Right forelimb (tissue), 1 donor: ENCODE measurements at places on chromosomes 5 and 9.

DNA sequence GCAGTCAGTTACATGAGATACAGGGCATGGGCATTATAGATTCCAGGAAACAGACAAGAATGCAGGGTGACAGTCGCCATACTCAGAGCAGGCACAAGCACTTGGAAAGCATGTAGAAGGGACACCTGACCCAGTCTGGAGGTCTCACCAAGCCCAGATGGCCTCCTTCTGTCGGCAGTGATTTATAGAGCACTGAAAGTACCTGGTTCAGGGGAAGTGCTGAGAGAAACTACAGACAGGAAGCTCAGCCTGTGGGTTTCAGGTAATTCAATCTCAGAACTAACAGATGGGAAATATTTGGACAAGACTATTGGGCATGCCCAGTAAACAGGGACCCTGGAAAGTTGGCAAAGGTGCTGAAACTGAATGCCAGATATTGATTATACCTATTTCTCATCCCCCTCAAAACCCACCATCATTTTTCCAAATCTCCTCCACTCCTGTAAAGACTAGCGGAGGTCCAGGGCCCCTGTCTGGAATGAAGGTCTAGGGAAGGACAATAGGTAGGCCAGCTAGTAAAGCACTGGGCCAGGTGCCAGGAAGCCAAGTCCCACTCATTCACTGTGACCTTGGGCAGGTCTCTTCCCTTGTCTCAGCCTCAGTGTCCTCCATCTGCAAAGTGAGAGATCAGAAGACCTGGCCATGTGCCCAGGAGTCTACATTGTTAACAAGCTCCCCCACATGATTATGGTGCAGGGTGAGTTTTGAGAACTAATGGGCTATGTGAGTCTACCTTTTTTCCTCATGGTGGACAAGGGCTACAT is 26.9 kb downstream of the KLHL3 start:
- no peak for DNase-seq

- peak; percentile 49 for DNase-seq
Measured at GRCh38 chr5:98927242-98927988, 1.4 kb downstream of the CHD1 start.

GRCh38 chr5:149348518-149348917 is 3.2 kb downstream of the GRPEL2 start:
- no peak for DNase-seq

DNA sequence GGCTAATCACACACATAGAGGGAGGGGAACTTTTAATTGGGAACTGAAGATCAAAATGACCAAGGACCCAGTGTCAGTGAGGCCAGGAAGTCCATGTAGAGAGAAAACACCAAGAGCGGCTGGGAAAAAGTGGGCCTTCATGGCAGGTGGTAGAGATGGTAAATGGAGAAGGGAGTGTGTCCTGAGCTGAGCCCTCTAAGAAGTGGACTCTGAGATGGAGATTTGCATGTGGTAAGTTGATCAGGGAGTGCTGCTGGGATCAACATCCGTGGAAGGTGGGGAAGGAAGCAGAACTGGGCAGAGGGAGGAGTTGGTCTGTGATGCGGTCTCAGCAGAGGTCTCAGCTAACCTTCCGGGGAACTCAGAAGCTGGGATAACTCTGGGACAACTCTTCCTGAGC is 18.9 kb upstream of the PDZD2 start:
- DNase-seq, result no peak

GRCh38 chr9:34691936-34692315 is 850 bp upstream of the CCL19 start:
- DNase-seq, result no peak

DNA sequence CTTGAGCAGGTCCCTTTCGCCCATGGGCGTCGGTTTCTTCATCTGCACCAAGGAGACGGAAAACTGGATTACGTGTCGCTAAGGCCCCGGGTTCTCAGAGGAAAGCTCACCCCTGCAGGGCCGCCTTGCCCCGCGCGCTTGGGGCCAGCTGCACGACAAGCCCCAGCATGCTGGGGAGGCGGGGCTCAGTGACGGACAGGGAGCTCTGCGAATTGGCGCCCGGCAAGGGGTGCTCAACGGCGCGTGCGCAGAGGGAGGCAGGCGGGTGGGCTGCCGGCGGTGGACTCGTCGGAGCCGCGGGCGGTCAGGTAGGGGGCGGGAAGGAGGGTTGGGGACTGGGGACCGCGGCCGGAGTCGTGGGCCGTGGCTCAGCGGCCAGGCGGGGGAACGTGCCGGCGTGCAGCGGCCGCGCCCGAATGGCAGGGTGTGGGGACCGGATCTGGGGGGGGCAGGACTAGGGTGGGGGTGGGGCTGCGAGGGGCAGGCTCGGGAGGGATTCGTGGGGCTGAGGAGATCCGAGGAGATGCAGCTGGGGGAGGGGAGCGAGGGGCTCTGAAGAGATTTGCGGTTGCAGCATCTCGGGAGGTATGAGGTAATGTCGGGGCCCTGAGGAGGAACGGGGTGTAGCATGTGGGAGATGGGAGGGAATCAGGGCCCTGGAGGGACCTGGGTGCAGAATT is at the start of gene TRIM32:
Gene TRIM32 (plus strand): TSS at position 232 of the 680 bp plus-strand sequence. CDS start 10,438 bp downstream, outside the sequence.
- peak; percentile 97 for DNase-seq

DNA sequence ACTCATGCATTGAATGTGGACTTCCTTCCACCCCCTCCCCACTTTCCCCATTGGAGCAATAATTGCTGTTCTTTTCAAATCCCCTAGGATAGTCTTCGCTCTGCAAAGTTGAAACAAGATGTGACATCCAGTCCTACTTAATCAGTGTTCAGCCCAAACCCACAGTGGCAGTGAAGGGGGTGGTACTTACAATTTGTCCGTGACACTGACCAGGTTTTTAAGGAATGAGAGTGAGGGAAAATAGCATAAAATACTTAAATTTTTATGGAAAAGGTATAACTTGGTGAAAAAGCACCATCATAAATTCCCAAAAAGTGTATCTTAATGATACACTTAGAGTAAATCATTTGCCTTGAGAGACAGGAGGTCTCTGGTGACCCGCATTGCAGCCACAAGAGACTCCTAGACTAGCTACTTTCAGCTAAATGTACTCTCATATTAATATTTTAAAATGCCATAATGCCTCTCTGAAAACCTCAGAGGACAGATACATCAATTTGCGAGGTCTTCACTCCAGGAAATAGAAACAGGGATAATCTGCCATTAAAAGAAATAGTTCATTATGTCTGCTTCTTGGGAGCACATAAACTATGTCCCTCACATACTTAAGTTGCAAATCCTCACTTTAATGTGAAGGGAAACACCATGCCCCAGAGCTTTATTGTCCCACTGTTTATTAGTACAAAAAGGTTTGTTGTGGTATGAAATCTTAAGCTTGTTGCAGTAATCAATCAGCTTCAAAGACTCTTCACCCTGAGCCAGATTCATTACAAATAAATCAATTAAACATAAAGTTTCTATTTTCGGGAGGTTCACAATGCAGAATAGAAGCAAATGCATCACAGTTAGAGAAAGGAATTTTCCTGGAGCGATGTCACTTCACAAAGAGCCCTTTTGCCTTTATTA is 343.6 kb upstream of the ISL1 start:
- no peak for DNase-seq
